Thoracic aorta endothelial cell (primary cell): ENCODE measurements at places on chromosomes 2 and 18. TPM values are rescaled to one million over a fixed set of nuclear protein-coding genes. Genes with fewer than 3 reads are reported as not detected.

The EN1 gene
- not detected in 2 replicates for total RNA-seq

The EVX2 gene
- not detected in 2 replicates for total RNA-seq

The ASPRV1 gene
- total RNA-seq: 0.13 and 0.14 TPM in 2 replicates

The ZEB2 gene
- 29.9 and 53.2 TPM in 2 replicates for total RNA-seq

The GPR35 gene
- total RNA-seq: 0.13 and 0.14 TPM in 2 replicates

The ZSWIM2 gene
- total RNA-seq: not detected in 2 replicates

The TMEM178A gene
- 0.22 and 0.80 TPM in 2 replicates for total RNA-seq

The SCTR gene
- not detected in 2 replicates for total RNA-seq

The FAM237A gene
- not detected in 2 replicates for total RNA-seq

The CRYBA2 gene
- total RNA-seq: not detected in 2 replicates

The PPP4R1 gene
- 174 and 200 TPM in 2 replicates for total RNA-seq

The SLC38A11 gene
- not detected in 2 replicates for total RNA-seq

The SLC4A3 gene
- 0.13 and 0.22 TPM in 2 replicates for total RNA-seq

The RANBP2 gene
- 149 and 168 TPM in 2 replicates for total RNA-seq

The SERPINB3 gene
- total RNA-seq: not detected in 2 replicates

The GTF2A1L gene
- total RNA-seq: 0.57 and 0.93 TPM in 2 replicates

The TWIST2 gene
- total RNA-seq: 2.6 and 4.5 TPM in 2 replicates

The CHRNA1 gene
- total RNA-seq: 0.07 and 1.2 TPM in 2 replicates

The IL36RN gene
- total RNA-seq: not detected in 2 replicates

The SIX2 gene
- 0.13 and 0.14 TPM in 2 replicates for total RNA-seq

The LYG2 gene
- total RNA-seq: not detected in 2 replicates

The CIAO1 gene
- 88.0 and 97.3 TPM in 2 replicates for total RNA-seq

The PNKD gene
- total RNA-seq: 14.2 and 21.2 TPM in 2 replicates

The SULT1C4 gene
- 4.7 and 8.0 TPM in 2 replicates for total RNA-seq

The HJURP gene
- total RNA-seq: 42.0 and 56.3 TPM in 2 replicates

The RAB3GAP1 gene
- 77.1 and 79.9 TPM in 2 replicates for total RNA-seq

The TMEM163 gene
- total RNA-seq: 1.9 and 5.2 TPM in 2 replicates
